ENCODE measurements at places on chromosomes 1 and 21. TPM values are rescaled to one million over a fixed set of nuclear protein-coding genes. Genes with fewer than 3 reads are reported as not detected.

GRCh38 chr1:25631750-25632485, 15.3 kb downstream of the MAN1C1 start:
- no peak for DNase-seq

DNA sequence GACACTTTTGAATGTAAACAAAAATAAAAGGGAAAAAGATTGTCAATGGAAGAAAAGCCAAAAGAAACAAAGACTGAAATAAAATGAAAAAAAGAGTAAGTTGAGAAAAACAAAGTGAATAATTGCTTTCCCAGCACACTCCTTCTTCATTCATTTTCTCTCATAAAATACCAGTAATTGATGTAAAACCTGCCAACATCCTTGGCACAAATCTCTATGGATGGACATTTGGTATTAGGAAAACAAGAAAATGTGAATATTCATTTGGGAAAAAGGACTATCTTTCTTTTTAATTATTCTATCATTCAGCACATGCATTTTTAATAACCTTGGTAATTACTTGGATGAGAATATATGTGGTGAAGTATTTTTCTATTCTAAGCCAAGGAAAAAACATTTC, 204.4 kb upstream of the TNR start:
- DNase-seq: peak; percentile 19

DNA sequence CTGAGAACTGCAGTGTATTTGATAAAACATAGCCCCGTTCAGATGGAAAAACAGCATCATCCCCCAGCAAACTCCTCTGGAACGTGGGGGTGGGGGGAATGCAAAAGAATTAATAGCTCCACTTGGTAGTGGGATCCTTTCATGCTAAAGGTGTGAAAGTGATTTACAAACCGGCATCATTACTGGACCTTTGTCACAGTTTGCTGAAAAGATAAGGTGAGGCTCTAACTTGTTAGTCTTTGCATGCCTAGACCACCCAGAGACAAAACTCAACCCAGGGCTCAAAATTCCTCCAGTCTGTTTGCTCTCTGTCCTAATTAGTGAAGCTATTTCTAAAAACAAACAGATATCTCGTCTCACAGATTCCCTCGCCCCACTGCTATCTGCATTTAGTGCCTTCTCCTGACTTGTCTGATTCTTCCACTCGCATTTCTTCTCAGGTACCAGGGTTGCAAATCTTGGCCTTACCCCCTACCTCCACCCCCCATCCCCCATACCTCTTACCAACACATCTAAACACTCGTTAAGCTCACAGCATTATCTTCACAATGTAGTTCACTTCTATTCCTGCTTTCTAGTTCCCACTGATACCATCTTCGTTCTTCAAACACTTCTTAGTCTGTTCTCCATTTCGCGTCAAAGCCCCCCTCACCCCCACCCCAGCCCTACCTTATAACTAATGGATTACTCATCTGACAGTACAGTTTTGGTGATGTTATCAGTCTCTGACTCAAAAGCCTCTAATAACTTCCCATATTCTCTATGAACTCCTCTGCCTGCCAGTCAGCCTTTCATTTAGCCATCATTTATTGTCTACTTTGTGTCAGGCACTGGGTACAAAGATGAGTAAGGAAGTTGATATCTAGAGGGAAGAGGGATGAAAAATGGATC, 11.8 kb downstream of the IER5 start:
- DNase-seq: no peak

- DNase-seq: no peak
These were observed 9.2 kb downstream of the S100A10 start for GRCh38 chr1:151984313-151984956.

GRCh38 chr1:7749126-7749525, 22.0 kb upstream of the VAMP3 start:
- no peak for DNase-seq

DNA sequence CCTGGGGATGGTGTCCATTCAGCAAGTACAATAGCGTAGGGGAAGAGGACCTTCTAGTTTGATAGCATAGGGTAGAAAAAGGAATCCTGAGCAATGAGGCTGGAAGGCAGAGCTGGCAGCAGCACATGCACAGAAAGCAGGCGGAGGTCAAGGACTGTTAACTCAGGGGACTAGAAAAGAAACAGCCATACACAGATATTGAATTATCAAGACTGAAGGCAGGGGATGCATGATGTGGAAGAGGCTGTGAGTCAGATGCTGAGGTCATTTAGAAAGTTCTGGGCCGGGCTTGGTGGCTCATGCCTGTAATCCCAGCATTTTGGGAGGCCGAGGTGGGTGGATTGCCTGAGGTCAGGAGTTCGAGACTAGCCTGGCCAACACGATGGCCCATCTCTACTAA, 65.6 kb downstream of the OPTC start:
- DNase-seq: no peak

DNA sequence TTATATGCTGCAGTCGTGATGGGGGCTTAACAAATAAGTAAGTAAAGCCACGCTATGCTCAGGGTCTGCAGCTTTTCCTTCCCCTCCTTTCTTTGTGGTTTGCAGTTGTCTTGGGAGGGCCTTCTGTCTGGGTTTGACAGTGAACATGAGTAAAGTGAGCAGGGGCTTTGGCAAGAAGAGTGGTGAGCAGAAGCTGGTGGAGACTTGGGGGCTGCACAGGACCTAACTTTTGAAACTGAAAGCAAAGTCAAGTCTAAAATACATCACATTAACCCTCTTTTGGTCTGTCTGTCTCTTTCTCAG, 368.6 kb upstream of the VAMP3 start:
- no peak for DNase-seq

DNA sequence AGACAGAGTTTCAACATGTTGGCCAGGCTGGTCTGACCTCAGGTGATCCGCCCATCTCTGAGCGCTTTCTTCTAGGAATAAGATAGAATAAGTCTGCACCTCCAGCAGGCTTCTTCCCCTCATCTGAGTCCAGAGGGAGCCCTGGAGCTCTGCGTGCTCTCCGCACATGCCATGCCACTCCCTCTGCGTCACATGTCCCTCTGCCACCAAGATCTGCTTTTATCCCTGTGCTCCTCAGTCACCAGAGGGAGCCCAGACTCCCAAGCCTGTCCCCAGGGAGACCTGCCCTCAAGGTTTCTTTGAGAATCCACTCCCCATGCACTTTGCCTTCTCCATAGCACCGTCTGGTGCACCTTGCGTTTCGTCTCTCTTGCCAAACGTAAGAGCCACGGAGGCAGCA, 213.0 kb downstream of the CAMTA1 start:
- no peak for DNase-seq

- DNase-seq: no peak
These were observed 51.9 kb downstream of the DIPK1A start for GRCh38 chr1:92909321-92909720.

DNA sequence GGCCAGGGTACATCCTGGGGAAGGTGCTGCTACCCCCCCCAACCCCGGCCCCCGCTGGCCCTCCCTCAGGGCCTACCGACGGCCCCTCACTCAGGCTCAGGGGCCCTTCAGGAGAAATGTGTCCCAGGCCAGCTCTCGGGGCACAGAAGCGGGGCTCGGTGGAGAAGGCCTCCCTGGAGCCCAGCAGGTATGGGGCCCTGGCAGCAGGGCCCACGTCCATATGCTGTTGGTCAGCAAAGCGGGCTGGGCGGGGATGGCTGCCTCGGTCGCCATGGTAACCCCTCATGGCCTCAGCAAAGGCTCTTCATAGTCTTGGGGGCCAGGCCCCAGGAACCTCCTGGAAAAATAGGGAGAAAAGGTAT, 24.4 kb downstream of the DLGAP3 start:
- no peak for DNase-seq

- DNase-seq: peak; percentile 50
These were observed 1.1 kb upstream of the GRHL3 start for GRCh38 chr1:24317956-24318614.

- no peak for DNase-seq
These were observed 63.9 kb downstream of the CAPN2 start for GRCh38 chr1:223776075-223776814.

DNA sequence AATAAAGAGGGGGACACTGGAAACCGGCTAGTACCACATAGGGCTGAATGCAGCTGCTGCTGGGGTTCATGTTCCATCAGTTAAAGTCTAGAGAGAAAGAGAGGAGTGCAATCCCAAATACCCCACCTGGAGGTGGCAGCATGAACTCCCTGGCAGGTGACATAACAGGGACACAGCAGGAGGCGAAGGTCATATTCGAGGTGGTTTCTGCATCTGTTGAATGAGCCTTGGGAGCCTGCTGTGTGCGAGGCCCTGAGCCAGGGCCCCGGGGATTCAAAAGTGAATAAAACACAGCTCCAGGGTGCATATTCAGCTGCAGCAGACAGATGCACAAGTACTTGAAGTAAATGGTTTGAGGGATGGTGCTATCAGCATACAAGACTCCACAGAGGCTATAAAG, 456.8 kb downstream of the SETD4 start:
- no peak for DNase-seq

- DNase-seq: no peak
These were observed 459.1 kb downstream of the SETD4 start for GRCh38 chr21:35601211-35601610.

Gene PEAR1
- polyA plus RNA-seq: 29.2 TPM

Gene PRAMEF20
- polyA plus RNA-seq: not detected

Gene MROH9
- polyA plus RNA-seq: 0.09 TPM

Gene AADACL3
- not detected for polyA plus RNA-seq

Gene CFAP57
- polyA plus RNA-seq: 0.41 TPM

Gene MMEL1
- 0.59 TPM for polyA plus RNA-seq

Gene GBP4
- 4.4 TPM for polyA plus RNA-seq

Gene GOLPH3L
- polyA plus RNA-seq: 19.7 TPM

Gene ATP1A2
- polyA plus RNA-seq: 87.0 TPM

Gene LCE3D
- not detected for polyA plus RNA-seq

Gene F13B
- polyA plus RNA-seq: not detected

Gene A3GALT2
- not detected for polyA plus RNA-seq

Gene KCNE1
- 0.28 TPM for polyA plus RNA-seq

Gene AGRN
- polyA plus RNA-seq: 51.3 TPM

Gene LAMC2
- 2.6 TPM for polyA plus RNA-seq

Measured in hindlimb muscle (tissue), 1 donor.